ENCODE measurements at places on chromosomes 1 and 21. TPM values are rescaled to one million over a fixed set of nuclear protein-coding genes. Genes with fewer than 3 reads are reported as not detected.

ETNK2 gene
- total RNA-seq = 12.2 TPM

SPATA46 gene
- total RNA-seq = not detected

TRAF3IP3 gene
- total RNA-seq = not detected

CHI3L2 gene
- total RNA-seq = not detected

LINGO4 gene
- not detected for total RNA-seq

SLC44A5 gene
- total RNA-seq = 0.29 TPM

EXO5 gene
- total RNA-seq = 9.0 TPM

FMO5 gene
- total RNA-seq = 157 TPM

MATN1 gene
- total RNA-seq = not detected

TIE1 gene
- 18.5 TPM for total RNA-seq

ERG gene
- total RNA-seq = not detected

GJB3 gene
- total RNA-seq = 1.8 TPM

S100A12 gene
- total RNA-seq = not detected

MAN1C1 gene
- total RNA-seq = 5.8 TPM

SVBP gene
- 30.9 TPM for total RNA-seq

LIPI gene
- total RNA-seq = not detected

HTR6 gene
- total RNA-seq = not detected

DDAH1 gene
- 76.4 TPM for total RNA-seq

PBX1 gene
- 31.0 TPM for total RNA-seq

FMO4 gene
- 2.8 TPM for total RNA-seq

CYB5RL gene
- total RNA-seq = 10.7 TPM

NBPF10 gene
- 4.1 TPM for total RNA-seq

SDCCAG8 gene
- total RNA-seq = 19.6 TPM

XCL1 gene
- total RNA-seq = not detected

PLA2G2F gene
- total RNA-seq = not detected

KIF26B gene
- total RNA-seq = 3.2 TPM

UBL4B gene
- total RNA-seq = not detected

OR14A2 gene
- total RNA-seq = not detected

TSPAN1 gene
- 79.9 TPM for total RNA-seq

LENEP gene
- total RNA-seq = 1.1 TPM

WNT3A gene
- not detected for total RNA-seq

CD1E gene
- not detected for total RNA-seq

VWA5B1 gene
- total RNA-seq = not detected

FLVCR1 gene
- 19.1 TPM for total RNA-seq

TAF12 gene
- total RNA-seq = 13.6 TPM

OR14I1 gene
- total RNA-seq = not detected

RUNX3 gene
- not detected for total RNA-seq

SIM2 gene
- 11.2 TPM for total RNA-seq

PROX1 gene
- 6.1 TPM for total RNA-seq

CLCA4 gene
- not detected for total RNA-seq

LEMD1 gene
- not detected for total RNA-seq

SMCP gene
- not detected for total RNA-seq

FCGR1A gene
- not detected for total RNA-seq

FBXO44 gene
- 9.0 TPM for total RNA-seq

PRRC2C gene
- total RNA-seq = 90.5 TPM

LCA5L gene
- total RNA-seq = not detected

CHAF1B gene
- 3.3 TPM for total RNA-seq

LRP8 gene
- total RNA-seq = 6.1 TPM

FLG2 gene
- not detected for total RNA-seq

BMP8B gene
- 0.14 TPM for total RNA-seq

USP16 gene
- 37.7 TPM for total RNA-seq

SLC2A5 gene
- 2.0 TPM for total RNA-seq
